ENCODE measurements at places on chromosomes 1 and 21. TPM values are rescaled to one million over a fixed set of nuclear protein-coding genes. Genes with fewer than 3 reads are reported as not detected.

Gene BRINP3
- total RNA-seq, result 38.6 TPM

Gene CD52
- total RNA-seq, result not detected

Gene TNFRSF1B
- 2.0 TPM for total RNA-seq

Gene PADI2
- total RNA-seq, result 0.74 TPM

Gene LAPTM5
- 3.9 TPM for total RNA-seq

Gene RPTN
- total RNA-seq, result not detected

Gene RPF1
- total RNA-seq, result 20.9 TPM
